Left forelimb (tissue), 1 donor: ENCODE measurements at places on chromosomes 13 and 19.
A peak's percentile ranks its signal among the peaks of the same experiment; 100 is the strongest.

DNA sequence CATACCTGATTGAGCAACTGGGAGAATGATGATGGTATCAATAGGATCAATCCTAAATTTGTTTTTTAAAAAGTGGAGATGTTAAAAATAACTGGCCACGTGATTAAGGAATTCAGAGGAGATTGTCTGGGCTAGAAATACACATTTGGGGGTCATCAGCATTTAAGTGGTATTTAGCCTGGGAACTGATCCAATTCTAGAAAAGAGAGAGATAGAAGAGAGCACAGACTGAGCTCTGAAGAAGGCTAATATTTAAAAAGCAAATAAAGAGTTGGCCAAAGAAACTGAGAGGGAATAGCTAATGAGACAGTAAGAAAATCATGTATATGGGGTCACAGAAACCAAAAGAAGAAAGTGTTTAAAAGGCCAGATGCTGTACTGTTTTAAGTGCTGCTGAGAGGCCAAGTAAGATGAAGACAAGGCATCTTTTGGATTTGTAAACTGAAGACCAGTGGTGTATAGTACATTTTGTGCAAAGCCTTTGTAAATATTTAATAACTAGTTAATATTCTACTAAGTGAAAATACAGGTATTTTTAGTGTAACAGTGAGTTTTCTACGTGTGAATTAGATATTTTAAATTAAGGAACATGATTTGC lies 40.2 kb downstream of the UBL3 start:
- DNase-seq, result no peak

DNA sequence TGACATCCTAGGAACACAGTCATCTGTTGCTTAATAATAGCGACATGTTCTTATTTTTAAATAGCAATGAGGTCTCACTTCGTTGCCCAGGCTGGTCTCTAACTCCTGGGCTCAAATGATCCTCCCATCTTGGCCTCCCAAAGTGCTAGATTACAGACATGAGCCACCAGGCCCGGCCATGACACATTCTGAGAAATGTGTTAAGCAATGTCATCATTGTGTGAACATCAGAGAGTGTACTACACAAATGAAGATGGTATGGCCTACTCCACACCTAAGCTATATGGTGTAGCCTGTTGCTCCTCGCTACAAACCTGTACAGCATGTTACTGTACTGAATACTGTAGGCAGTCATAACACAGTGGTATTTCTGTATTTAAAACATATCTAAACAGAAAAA lies 24.6 kb upstream of the GARRE1 start:
- no peak for DNase-seq

- DNase-seq, result no peak
Observed at GRCh38 chr13:78201411-78201810, 282.8 kb upstream of the EDNRB start.

DNA sequence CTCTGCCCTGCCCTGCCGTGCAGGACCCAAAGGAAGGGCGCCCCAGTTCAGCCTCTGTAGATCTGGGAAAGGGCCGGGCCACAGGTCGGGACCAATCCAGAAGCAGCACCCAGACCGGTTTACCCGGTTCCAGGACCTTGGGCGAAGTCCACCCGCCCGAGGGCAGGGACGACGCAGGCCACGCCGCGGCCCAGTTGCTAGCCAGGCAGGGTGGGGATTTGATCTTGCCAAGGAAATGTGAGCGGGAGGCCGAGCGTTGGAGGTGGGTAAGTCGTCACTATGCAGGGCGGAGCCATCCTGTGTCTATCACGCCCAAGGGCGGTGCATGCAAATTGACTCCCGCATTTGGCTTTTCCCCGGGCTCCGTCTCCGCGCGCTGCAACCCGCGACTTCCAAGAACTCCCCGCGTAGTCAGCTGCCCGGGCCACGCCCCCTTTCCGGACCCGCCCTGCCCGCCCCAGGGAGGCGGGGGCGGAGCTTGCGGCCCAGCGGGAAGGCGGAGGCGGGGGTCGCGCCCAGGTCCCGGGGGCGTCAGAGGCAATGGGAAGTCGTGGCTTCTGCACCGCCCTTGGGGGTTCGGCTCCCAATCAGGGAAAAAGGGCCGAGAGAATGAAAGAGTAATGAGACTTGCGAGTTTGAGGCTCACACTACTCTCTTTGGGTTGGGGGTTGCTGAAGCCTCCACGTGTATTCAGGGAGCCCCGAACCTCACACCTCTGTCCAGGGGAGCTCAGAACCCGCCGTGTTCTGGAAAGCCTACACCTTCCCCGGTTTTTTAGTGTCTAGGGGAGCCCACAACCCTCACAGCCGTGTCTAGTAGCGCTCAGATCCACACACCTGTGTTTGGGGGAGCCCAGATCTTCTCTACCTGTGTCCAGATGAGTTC lies 12.8 kb downstream of the IER2 start:
- DNase-seq, result peak; percentile 93

DNA sequence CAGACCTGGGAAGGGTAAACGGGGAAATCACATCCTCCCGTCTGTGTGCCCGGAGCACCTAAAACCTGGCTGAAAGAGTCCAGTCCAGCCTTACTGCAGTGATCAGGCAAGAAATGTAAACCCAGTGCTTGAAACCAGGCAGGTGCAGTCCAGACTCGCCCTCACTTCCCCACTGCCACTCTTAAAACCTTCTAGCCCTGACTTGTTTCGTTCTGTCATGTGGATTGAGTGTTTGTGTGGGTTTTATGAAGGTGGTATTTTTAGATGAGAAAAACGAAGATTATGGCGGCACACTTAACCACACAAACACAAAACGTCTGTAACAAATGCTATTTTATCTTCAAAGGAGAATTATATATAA lies 839 bp upstream of the CKAP2 start:
- no peak for DNase-seq

DNA sequence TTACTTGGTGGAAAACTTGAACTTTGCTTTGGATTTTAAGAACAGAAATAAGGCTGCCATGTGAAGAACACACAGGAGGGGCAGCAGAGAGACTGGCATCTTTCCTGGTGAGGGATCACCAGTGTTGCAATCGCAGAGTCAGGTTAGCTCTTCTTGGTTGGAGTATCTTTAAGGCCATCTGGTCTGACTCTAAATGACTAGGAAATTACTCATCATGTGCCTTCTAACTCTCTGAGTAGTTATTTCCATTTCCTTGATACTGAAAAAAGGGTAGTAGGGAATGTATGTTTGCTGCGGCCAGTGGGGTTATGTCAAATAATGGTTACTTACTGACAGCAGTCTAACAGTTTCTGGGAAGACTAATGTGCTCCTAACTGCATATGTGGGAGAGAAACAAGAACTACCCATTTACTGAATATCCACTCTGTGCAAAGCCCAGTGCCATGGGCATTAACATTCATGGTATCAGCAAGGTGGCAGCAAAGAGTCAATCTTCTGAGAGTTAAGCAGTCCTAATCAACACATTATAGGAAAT lies 122.1 kb downstream of the COG6 start:
- no peak for DNase-seq

GRCh38 chr19:19777692-19778091 lies 43.9 kb downstream of the ZNF506 start:
- DNase-seq, result no peak

- DNase-seq, result no peak
Observed at GRCh38 chr13:112131713-112132113, 64.8 kb downstream of the SOX1 start.

DNA sequence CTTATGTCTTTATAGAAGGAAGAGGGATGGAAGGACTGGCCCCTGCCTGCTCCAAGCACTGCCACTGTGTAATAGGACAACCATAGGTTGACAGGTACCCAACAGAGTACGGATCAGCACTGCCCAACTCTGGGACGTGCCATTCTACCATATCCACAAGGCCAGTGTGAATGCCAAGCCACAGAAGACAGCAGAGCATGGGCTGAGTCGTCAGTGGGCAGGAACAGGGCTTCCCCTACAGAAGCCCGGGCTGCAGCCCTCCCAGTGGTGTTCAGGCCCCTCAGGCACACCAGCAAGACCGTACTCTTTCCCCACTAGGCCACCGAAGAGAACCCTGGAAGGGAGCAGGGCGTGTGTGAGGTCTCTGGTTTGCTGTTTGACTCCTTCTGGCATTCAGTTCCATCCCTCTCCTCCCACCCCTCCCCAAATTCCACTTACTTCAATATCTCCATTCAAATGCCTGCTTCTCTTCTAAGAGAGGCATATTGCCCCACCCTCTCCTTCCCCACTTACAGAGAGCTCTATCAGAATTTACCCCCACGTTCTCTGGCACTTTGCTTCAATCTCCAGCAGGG lies 209.4 kb downstream of the FOXO1 start:
- DNase-seq, result no peak

- no peak for DNase-seq
Observed at GRCh38 chr19:29623726-29624488, 17.8 kb downstream of the POP4 start.

GRCh38 chr13:100600915-100601314 lies 12.3 kb upstream of the GGACT start:
- DNase-seq, result no peak

GRCh38 chr13:96181911-96182310 lies 92.0 kb downstream of the HS6ST3 start:
- no peak for DNase-seq

- DNase-seq, result no peak
Observed at GRCh38 chr19:17326595-17326966, 8.1 kb downstream of the ANO8 start.

- DNase-seq, result no peak
Observed at GRCh38 chr13:49341941-49342340, 94.2 kb downstream of the CDADC1 start.

- DNase-seq, result no peak
Observed at GRCh38 chr13:113962975-113963374, 10.9 kb downstream of the C13orf46 start.

GRCh38 chr13:24207841-24208667 lies 47.5 kb downstream of the SPATA13 start:
- no peak for DNase-seq

GRCh38 chr13:40653527-40654318 lies 12.7 kb downstream of the FOXO1 start:
- no peak for DNase-seq

- no peak for DNase-seq
Observed at GRCh38 chr13:48511621-48512230, 21.2 kb downstream of the RCBTB2 start.

GRCh38 chr13:37453246-37453645 lies 145.3 kb downstream of the POSTN start:
- DNase-seq, result no peak

- no peak for DNase-seq
Observed at GRCh38 chr19:46578450-46578849, 22.7 kb upstream of the CALM3 start.

DNA sequence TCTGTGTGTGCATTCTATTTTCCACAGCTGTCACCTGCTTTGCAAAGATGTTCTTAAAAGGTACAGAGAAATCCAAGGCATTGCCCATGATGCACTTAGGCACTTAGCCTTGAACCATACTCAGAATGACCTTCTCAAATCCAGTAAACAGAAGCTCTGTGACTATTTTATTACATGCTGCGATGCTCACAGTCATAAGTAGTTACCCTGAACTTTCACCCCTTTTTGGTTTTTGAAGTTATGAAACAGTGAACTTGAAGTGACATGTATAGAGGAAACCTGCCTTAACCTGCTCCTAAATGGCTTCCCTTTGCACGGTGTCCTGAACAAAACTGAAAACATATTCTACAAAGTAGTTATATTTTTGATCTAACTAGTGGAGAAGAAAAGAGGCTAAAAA lies 100.4 kb downstream of the SLC10A2 start:
- no peak for DNase-seq

DNA sequence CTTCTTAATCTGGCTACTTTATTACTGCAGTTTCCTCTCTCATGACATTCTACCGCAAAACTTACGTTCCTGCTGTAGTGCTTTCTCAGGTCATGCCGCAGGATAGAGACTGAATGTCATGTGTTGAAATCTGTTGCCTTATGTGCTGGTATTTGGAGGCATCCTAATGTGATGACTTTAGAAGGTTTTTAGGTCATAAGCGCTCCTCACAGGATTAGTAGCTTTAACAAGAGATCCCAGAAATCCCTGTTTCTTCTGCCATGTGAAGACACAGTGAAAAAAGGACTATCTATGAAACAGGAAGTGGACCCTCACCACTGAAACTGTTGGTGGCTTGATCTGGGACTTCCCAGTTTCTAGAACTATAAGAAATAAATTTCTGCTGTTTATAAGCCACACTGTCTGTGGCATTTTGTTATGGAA lies 209.3 kb downstream of the LACC1 start:
- no peak for DNase-seq

DNA sequence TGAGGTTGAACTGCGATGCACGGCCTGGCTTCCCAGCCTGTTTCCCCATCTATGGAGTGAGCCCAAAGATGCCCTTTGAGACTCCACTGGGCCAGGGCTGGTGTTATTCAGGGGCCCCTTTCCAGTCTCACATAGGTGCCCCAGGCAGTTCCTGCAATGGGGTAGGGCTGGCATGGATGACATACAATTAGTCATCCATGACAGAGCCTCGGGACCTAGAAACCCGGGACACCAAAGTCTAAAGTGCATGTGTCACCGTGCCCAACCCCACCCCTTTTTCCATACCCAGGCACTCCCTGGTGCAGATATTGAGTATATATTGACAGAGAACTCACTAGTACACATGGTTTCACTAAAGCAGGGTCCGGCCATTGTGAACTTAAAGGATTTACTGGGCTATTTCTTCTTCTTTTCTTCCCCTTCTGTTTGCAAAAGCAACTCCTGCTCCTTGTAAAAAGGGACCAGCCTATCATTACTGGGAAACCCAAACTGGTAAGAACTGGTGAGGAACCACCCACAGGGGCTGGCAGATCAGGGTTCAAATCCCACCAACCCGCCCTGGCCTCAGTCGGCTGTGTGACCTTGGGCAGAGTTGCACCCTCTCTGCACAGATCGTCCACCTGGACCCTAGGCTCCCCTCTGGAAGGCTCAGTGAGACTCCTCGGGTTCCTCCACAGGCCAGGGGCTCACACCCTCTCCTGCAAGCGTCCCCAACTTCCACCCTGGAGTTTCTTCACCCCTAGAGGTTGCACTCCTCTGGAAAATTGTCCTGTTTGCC lies 2.7 kb downstream of the B3GNT3 start:
- no peak for DNase-seq

GRCh38 chr19:5782945-5783919 lies 1.3 kb downstream of the PRR22 start:
- no peak for DNase-seq

DNA sequence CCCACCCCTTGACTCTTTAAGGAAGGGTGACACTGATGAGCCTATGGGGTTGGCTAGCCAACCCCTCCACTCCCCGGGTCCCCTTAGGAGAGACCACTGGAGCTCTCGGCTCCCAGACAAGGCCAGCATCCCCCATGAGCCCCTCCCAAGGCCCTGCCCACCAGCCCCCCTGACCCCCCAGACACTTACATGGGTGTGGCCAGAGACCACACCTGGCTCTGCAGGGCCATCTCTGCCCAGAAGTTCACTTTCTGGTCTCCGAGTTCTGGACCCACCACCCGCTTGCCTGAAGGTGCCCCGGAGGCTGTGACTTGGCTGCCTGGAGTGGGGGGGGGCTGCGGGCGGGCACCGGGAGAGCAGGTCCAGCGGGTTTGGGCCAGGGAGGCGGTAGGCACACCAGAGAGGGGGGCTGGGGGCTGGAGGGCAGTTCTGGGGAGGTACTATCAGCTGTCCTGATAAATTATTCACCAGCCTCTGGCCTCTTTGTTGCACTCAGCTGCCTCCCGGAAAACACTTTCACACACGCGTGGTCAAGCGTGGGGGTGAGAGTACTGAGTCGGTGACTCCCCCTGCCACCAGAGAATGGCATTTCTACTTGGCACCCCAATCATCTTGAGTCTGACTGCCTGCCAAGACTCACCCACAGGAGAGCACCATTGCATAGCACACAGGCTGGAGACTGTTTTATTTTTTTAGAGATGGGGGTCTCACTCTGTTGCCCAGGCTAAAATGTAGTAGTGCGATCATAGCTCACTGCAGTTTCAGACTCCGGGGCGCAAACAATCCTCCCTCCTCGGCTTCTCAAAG lies at the start of gene PALM3:
TSS of gene PALM3 (minus strand) at position 326 of the 807 bp plus-strand sequence. CDS start at position 230, 96 bp downstream.
- no peak for DNase-seq
